ENCODE measurements at places on chromosomes 16 and 17. TPM values are rescaled to one million over a fixed set of nuclear protein-coding genes. Genes with fewer than 3 reads are reported as not detected.

INO80E gene
- 102 TPM for total RNA-seq

TM4SF5 gene
- total RNA-seq, result 1.2 TPM

KRTAP9-4 gene
- not detected for total RNA-seq

MT2A gene
- total RNA-seq, result 2,314 TPM

EPX gene
- not detected for total RNA-seq

LDHD gene
- 0.55 TPM for total RNA-seq

NAGLU gene
- 42.8 TPM for total RNA-seq
